Neural crest cell (in vitro differentiated cells): ENCODE measurements at places on chromosomes 16 and 17. TPM values are rescaled to one million over a fixed set of nuclear protein-coding genes. Genes with fewer than 3 reads are reported as not detected.

The TMIGD1 gene
- total RNA-seq = not detected in 2 replicates

The TMC8 gene
- 0.71 and 0.79 TPM in 2 replicates for total RNA-seq

The EXOC3L1 gene
- total RNA-seq = 0.30 and 0.44 TPM in 2 replicates

The CLDN6 gene
- total RNA-seq = 0.47 and 0.55 TPM in 2 replicates

The CYB561 gene
- 10.5 and 12.2 TPM in 2 replicates for total RNA-seq

The ARL5C gene
- not detected in 2 replicates for total RNA-seq

The HOXB9 gene
- total RNA-seq = 84.1 and 89.8 TPM in 2 replicates

The ZNF23 gene
- 14.2 and 14.3 TPM in 2 replicates for total RNA-seq

DNA sequence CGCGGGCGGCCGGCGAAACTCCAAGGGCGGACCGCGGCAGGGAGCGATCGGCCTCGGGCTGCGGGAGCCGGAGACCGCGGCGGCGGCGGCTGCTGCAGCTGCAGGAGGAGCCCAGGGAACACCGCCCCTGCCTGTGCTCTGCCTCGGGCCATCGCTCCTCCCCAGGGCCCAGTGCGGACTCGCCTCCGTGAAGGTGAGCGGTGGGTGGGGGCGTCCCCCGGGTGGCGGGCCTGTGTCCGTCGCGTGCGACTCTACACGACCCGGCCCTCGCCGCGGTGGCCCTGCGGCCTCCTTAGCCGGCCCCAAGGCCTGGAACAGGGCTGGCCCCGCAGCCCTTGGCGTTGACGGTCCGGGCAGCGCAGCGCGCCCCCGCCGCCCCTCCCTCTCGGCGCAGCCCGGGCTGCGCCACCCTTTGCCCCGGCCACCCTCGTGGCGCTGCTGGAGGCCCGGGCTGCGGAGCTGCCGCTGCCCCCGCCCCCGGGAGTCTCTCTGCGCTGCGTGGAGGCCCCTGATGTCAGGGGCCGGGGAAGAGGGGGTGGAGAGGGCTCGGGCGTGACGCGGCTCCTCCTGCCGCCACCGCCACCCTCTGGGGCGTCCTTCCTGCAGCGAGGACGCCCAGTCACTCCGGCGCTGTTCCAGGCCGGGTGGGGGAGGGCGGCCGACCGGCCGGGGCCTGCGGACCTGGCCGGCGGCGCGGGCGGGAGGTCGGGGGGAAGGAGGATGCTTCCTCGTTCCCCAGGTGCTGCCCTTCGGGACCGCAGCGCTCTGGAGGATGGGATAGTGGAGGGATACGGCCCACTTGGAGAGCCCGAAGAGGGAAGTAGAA lies 485 bp downstream of the DYNLL2 start:
- H3K27me3 ChIP-seq = peaks cover 2% of the 10 kb centered on the region
- peak overlapping the region; percentile 88 for H3K4me3 ChIP-seq
- H3K4me1 ChIP-seq = peaks cover 75% of the 10 kb centered on the region
- no peak overlapping the region for H3K27ac ChIP-seq

GRCh38 chr17:537133-537532 lies 177.5 kb downstream of the VPS53 start:
- H3K27ac ChIP-seq = no peak overlapping the region
- no peaks in the 10 kb centered on the region for H3K4me1 ChIP-seq
- H3K36me3 ChIP-seq = peaks cover 7% of the 10 kb centered on the region
- H3K27me3 ChIP-seq = no peaks in the 10 kb centered on the region
- no peak for DNase-seq

DNA sequence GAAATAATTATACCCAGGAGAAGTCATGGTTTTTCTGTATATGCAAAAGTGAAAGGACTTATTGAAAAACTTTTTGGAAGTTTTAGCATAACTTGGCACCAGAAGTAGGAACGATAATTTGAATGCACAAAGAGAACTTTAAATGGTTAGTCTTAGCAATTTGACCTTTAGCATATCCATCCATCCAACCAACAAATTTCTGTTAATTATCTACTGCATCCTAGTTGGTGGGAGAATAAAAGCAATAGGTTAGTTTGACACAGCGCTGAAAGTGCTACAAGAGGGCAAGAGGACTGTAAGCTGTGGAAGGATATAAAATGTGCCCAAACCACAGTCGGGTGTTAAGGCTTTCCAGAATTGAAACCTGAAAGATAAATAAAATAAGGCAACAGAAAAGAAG lies 17.6 kb downstream of the SPAG9 start:
- peaks cover 4% of the 10 kb centered on the region for H3K4me1 ChIP-seq
- no peaks in the 10 kb centered on the region for H3K27me3 ChIP-seq
- H3K4me3 ChIP-seq = no peak overlapping the region

DNA sequence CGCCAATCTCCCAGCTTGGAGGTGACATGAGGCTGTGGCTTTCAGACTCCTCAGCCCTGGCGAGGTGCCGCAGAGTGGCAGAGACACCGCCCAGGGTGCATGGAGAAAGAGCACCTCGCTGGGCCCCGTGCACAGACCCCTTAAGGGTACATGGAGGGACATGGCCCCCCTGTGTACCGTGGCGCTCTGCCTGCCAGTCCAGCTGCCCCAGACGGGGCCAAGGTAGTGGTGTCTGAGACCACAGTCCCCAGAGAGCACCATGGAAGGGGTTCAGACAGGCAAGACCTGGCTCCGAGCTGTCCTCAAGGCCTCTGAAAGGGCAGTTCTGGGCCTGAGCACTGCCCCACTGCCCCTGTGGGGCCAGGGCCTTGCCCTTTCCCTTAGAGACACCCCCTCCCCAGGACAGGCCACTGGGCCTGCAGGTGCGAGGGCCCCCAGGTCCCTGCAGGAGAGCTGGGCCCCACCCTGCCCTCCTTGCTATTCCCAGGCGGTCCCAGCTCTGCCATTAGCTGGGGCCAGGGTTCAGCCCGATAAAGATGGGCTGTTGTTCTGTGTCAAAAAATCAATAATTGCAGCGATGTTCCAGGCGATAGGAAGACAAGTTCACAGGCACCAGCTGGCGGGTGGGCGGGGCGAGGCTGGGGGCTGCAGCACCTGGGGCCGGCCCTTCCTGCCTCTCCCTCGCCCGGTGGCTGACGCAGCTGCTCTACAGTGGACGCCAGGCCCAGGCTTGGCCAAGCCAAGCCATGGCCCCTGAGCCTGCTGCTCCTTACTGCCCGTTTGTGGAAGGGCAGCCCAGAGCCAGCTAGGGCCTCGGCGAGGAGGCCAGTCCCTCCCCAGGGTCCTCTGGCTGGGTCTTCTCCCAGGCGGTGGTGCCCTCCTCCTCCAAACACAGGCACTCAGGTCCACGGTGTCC lies 51.7 kb downstream of the ZFPM1 start:
- DNase-seq = no peak
- H3K27ac ChIP-seq = no peak overlapping the region

GRCh38 chr17:1916316-1916715 lies 86.5 kb downstream of the RPA1 start:
- no peak overlapping the region for H3K4me3 ChIP-seq
- no peak overlapping the region for H3K27ac ChIP-seq
- H3K36me3 ChIP-seq = no peaks in the 10 kb centered on the region
- DNase-seq = no peak
- peaks cover 28% of the 10 kb centered on the region for H3K27me3 ChIP-seq
- peaks cover 27% of the 10 kb centered on the region for H3K4me1 ChIP-seq

GRCh38 chr17:55067697-55068439 lies 99.3 kb downstream of the STXBP4 start:
- H3K36me3 ChIP-seq = no peaks in the 10 kb centered on the region
- no peaks in the 10 kb centered on the region for H3K27me3 ChIP-seq
- DNase-seq = no peak
- H3K27ac ChIP-seq = no peak overlapping the region

GRCh38 chr17:81713004-81713555 lies 996 bp downstream of the SLC25A10 start:
- H3K36me3 ChIP-seq = peaks cover 9% of the 10 kb centered on the region
- peak overlapping the region; percentile 93 for H3K27ac ChIP-seq
- H3K27me3 ChIP-seq = peaks cover 31% of the 10 kb centered on the region

DNA sequence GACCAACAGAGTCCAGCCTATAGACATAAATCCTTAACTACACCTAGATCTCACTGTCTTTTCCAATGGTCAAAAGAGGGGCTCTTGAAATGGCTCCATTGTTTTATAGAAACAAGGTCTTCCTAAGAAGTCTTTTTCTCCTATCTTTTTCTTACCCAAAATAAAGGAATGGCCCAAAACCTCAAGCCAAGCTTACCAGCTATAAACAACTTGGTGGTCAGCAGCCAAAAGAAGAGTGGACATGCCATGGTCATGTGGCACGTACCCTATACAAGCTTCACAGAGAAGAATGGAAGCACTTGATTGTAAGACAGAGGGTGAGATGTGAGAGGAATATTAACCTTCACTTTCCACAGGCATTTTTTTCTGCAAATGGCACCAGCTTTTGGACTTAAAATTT lies 82.1 kb upstream of the GNAO1 start:
- H3K4me3 ChIP-seq = no peak overlapping the region
- DNase-seq = no peak
- H3K4me1 ChIP-seq = peaks cover 20% of the 10 kb centered on the region
- no peak overlapping the region for H3K27ac ChIP-seq

- H3K27me3 ChIP-seq = no peaks in the 10 kb centered on the region
- no peak overlapping the region for H3K27ac ChIP-seq
- no peak overlapping the region for H3K4me3 ChIP-seq
- DNase-seq = no peak
- no peaks in the 10 kb centered on the region for H3K36me3 ChIP-seq
Measured at GRCh38 chr16:67215706-67216105, 11.2 kb upstream of the TMEM208 start.

- peak overlapping the region; percentile 99 for H3K4me3 ChIP-seq
- peaks cover 48% of the 10 kb centered on the region for H3K4me1 ChIP-seq
- H3K27ac ChIP-seq = peak overlapping the region; percentile 96
- DNase-seq = no peak
- H3K27me3 ChIP-seq = peaks cover 31% of the 10 kb centered on the region
Measured at GRCh38 chr16:31179219-31179746, 656 bp upstream of the FUS start.

DNA sequence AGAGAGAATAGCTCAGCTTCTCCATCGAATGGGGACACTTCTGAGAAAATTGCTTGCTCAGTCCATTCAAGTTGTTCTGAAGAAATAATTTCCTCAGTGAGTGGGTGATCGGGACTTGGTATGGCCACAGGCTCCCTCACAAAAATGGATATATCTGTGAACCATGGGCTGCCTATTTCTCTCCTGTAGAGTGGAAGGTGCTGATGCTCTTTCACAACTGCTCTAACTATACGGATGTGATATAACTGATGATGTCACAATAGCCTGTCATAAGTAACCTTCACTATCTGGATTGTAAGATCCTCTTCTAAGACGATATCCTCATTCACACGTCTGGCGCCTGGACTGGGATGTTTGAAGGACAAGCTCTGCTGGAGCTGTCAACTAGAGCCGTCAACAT lies 4.7 kb upstream of the CCL18 start:
- H3K27ac ChIP-seq = no peak overlapping the region
- H3K4me1 ChIP-seq = no peaks in the 10 kb centered on the region
- DNase-seq = no peak
- peaks cover 12% of the 10 kb centered on the region for H3K27me3 ChIP-seq
- no peaks in the 10 kb centered on the region for H3K36me3 ChIP-seq

DNA sequence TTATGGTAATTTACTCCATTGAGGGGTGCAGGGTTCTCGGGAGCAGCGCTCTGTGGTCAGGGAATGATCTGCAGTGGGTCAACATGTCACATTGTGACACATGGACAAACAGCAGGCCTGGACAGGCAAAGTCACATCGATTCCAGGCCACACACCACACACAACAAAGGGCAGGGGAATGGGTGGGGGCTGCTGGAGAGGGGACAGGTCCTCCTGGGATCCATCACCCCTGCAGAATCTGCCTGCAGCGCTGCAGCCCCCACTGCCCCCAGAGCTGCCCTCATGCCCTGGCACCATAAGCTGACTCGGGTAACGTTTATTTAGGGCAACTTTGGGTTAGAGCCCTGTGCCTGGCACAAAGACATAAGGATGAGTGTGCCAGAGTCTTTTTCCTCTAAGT lies 9.1 kb downstream of the PEMT start:
- no peak overlapping the region for H3K4me3 ChIP-seq
- DNase-seq = no peak
- H3K36me3 ChIP-seq = no peaks in the 10 kb centered on the region
- peak overlapping the region; percentile 19 for H3K27ac ChIP-seq
- no peaks in the 10 kb centered on the region for H3K27me3 ChIP-seq
- peaks cover 4% of the 10 kb centered on the region for H3K4me1 ChIP-seq

GRCh38 chr16:89602273-89602951 lies 11.0 kb upstream of the DPEP1 start:
- no peak overlapping the region for H3K4me3 ChIP-seq
- no peaks in the 10 kb centered on the region for H3K27me3 ChIP-seq
- H3K4me1 ChIP-seq = peaks cover 14% of the 10 kb centered on the region
- no peaks in the 10 kb centered on the region for H3K36me3 ChIP-seq

DNA sequence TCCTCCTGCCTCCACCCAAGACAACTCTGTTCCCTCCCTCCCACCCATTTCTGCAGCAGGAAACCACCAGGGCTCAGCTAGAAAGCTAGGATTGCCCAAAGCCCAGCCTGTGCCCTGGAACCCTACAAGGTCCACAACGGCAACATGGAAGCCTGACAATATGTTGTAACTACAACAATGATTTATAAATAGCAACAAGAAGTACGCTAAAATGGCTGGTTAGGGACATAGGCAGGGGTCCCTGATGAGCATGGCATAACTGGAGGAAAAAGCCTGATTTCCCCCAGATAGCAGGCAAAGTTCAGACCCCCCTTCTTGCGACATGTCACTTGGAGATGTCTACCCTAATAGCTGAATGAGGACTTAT lies 6.6 kb downstream of the ST3GAL2 start:
- peaks cover 63% of the 10 kb centered on the region for H3K4me1 ChIP-seq
- no peaks in the 10 kb centered on the region for H3K27me3 ChIP-seq
- H3K36me3 ChIP-seq = peaks cover 3% of the 10 kb centered on the region
- H3K27ac ChIP-seq = no peak overlapping the region

- H3K36me3 ChIP-seq = no peaks in the 10 kb centered on the region
- H3K27ac ChIP-seq = no peak overlapping the region
- peaks cover 26% of the 10 kb centered on the region for H3K4me1 ChIP-seq
- H3K27me3 ChIP-seq = no peaks in the 10 kb centered on the region
Measured at GRCh38 chr16:61834082-61834481, 202.2 kb downstream of the CDH8 start.

DNA sequence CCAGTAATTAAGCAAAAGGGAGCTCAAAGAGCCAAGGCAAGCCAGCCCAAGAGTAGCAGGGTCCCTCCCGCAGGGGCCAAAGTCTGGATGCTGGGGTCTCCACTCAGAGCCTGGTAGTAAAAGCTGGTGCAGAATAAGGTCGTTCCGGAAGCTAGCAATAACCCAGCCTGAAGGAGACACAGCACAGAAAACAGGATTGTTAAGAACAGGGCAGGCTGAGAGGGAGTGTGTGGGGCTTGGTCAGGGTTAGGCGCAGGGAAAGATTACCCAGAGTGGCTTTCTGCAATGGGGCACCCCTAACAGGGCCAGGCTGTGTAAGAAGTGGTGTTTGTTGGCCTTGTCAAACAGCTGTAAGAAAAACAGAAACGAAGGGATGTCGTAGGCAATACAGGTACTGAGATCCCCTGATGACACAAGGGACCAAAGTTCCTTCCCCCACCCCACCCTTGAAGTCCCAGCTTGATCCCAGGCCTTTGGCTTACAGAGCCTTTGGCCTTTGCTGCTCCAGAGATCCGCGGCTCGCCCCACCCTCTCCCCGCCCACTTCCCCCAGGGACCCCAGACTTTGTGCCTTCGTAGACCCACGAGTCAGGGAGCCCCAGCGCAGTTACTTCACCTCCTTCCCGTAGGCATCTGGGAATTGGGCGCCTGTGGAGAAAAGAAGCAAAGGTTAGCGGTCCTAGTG lies 712 bp downstream of the TMEM256 start:
- peaks cover 48% of the 10 kb centered on the region for H3K4me1 ChIP-seq
- peaks cover 3% of the 10 kb centered on the region for H3K36me3 ChIP-seq
- H3K27ac ChIP-seq = peak overlapping the region; percentile 92
- DNase-seq = peak; percentile 34
- peak overlapping the region; percentile 97 for H3K4me3 ChIP-seq

GRCh38 chr17:42055027-42055426 lies 4.6 kb upstream of the C17orf113 start:
- H3K27me3 ChIP-seq = peaks cover 50% of the 10 kb centered on the region
- no peaks in the 10 kb centered on the region for H3K36me3 ChIP-seq
- no peak for DNase-seq
- no peak overlapping the region for H3K27ac ChIP-seq
- H3K4me3 ChIP-seq = no peak overlapping the region
